ENCODE measurements at places on chromosomes 7 and 10.
A peak's percentile ranks its signal among the peaks of the same experiment; 100 is the strongest.

DNA sequence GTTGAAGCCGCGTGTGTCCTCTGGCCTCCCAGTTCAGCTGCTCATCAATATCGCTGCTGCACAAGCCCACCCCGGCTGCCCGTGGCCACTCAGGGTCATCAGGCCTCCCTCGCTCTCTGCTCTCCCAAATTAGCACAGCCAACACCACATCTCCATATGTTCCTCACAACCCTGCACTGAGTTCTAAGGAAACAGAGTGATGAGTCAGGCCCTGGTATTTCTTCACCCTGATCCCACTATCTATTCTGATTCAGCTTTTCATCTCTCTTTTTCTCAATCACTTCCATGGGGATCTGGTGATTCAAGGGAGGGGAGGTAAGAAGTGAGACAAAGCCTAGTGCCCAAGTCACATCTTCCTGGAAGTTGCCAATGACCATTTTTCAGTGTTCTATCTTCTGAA is 23.8 kb downstream of the CYTH3 start:
- no peak for DNase-seq

GRCh38 chr7:141118767-141119166 is 44.9 kb downstream of the TMEM178B start:
- no peak for DNase-seq

DNA sequence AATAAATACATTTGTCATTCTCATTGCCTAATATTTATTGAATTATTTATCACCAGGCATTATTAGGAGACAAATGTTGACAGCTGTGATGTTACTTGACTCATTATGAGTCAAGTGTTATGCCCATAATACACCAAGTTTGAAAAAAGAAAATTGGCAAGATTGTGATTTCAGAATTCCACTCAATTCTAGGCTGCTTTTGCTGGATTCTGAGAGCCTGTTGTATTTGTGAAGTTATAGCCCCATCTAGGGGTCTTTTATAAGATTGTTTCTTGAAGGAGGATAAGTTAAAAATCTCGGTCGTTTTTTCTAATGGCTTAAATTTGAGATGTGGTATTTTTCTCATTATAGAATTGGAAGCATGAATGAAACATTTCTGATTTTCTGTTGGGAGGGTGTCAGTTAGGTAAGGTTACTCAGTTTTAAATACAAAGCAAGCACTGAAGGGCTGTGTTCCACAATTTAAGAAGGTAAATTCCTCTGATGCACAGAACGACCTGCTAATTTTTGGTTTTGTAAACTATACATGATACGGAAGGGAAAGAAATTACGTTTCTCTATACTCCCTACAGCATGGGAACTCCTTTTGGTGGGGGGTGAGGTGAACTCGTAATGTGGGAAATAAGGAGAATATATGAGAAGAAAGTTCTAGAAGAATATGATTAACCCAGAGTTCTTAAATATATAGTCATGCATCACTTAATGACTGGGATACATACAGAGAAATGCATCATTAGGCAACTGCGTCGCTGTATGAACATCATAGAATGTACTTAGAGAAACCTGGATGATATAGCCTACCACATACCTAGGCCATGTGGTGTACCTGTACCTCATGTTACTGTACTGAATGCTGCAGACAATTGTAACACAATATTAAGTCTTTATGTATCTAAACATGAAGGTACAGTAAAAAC is 2.6 kb downstream of the STK31 start:
- peak; percentile 71 for DNase-seq

GRCh38 chr7:67006965-67007364 is 10.3 kb downstream of the TYW1 start:
- DNase-seq = no peak

DNA sequence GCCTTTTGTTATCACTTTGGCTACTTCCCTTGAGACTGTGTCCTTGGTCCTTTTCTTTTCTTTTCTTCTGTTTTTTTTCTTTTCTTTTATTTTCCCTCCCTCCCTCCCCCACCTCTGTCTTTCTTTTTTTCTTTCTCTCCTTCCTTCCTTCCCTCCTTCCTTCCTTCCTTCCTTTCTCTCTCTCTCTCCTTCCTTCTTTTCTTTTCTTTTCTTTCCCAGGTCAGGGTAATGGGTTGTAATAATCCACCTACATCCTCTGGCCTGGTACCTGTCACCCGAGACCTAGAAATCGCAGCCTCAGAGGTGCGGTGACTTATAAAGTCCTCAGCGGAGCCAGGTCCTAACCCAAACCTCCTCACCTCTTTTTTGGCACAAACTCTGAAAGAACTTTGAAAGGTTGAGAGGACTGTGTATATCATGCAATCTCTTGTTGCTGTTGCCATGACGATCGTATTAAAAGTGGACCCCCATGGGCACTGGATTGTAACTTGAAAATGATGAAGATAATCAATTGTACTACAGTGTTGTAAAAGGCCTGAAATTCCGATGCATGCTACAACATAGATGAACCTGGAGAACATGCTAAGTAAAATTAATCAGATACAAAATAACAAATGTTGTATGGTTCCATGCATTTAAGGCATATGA is 140.7 kb upstream of the AGK start:
- DNase-seq = no peak

- DNase-seq = no peak
Measured at GRCh38 chr7:22617166-22617565, 109.8 kb upstream of the IL6 start.

GRCh38 chr7:26195867-26196657 is 4.5 kb downstream of the HNRNPA2B1 start:
- DNase-seq = no peak

GRCh38 chr10:122258136-122259074 is 12.7 kb upstream of the BTBD16 start:
- DNase-seq = no peak

GRCh38 chr10:60459701-60460457 is 70.2 kb upstream of the ANK3 start:
- DNase-seq = no peak

- no peak for DNase-seq
Measured at GRCh38 chr10:117298219-117298618, 57.3 kb downstream of the SLC18A2 start.

- DNase-seq = no peak
Measured at GRCh38 chr7:131039355-131039762, 288.3 kb upstream of the MKLN1 start.

GRCh38 chr10:69232736-69233480 is 12.8 kb downstream of the HKDC1 start:
- no peak for DNase-seq

- DNase-seq = no peak
Measured at GRCh38 chr10:86757113-86757972, 924 bp downstream of the BMPR1A start.

DNA sequence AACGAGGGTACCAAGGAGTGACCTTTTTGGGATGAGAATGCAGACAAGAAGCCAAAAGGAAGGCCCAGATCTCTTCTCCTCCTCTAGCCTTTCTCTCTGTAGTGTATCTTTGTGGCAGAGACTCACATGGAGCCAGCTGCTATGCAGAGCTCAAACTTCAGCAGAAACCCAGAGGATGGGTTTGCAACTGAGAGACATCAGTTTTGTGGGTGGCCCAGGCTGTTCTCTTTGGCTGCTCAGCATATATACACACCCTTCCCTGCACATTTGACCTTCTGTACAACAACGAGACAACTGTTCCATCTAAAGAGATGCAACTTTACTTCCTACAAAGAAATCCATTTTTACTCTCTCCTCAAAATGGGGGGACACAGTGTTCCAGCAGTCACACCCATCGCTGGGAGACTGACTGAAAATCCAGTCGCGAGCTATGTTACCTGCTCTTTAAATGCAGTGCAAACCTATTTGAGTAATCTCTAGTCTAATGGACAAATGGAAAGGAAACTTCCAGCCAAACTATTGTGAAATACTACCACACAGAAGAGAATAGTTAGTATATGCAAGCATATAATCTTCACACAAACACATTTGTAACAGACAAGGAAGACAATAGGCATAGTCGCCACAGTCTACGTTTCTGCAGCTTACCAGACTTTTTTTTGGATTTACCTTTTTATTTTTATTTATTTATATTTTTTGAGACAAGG is 51.2 kb downstream of the GTF2I start:
- DNase-seq = no peak

- no peak for DNase-seq
Measured at GRCh38 chr10:22218448-22218847, 633 bp upstream of the EBLN1 start.

DNA sequence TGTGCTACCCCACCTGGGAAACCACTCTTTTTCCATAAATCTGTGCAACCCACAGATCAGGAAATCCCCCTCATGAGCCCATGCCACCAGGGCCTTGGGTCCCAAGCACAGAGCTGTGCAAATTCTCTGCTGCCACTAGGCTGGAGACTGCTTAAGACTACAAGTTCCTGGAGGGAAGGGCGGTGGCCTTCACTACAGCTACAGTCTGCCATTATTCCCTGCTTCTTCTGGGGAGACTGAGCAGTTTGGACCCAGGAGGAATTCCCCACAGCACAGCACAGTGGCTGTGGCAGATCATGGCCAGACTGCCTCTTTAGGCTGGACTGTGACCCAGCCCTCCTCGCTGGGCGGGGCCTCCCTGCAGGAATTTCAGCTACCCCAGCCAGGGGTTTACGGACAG is 89.7 kb upstream of the GRB10 start:
- DNase-seq = no peak

- peak; percentile 36 for DNase-seq
Measured at GRCh38 chr7:143256932-143257331, 6.3 kb upstream of the GSTK1 start.

DNA sequence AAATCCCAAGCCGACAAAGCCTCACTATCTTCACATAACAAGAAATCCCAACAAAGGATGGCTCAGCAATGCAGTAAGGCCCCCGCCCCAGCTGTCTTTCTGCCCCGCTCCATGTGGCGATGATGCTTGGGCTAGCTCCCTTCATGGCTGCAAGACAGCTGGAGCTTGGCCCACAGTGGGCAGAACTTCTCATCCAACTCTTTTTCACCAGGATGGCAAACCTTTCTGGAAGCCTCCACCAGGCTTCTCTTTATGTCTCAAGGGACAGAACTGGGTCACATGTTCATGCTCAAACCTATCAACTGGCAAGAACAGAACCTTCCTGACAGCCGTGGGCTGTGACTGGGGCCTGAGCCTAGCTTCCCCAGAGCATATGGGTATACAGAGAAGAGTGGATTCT is 260.5 kb upstream of the MKLN1 start:
- DNase-seq = no peak

- DNase-seq = peak; percentile 6
Measured at GRCh38 chr7:114889646-114890285, 32.1 kb upstream of the MDFIC start.

GRCh38 chr7:23353172-23353571 is 54.0 kb downstream of the MALSU1 start:
- peak; percentile 38 for DNase-seq

- no peak for DNase-seq
Measured at GRCh38 chr10:75469006-75469616, 37.7 kb downstream of the LRMDA start.

DNA sequence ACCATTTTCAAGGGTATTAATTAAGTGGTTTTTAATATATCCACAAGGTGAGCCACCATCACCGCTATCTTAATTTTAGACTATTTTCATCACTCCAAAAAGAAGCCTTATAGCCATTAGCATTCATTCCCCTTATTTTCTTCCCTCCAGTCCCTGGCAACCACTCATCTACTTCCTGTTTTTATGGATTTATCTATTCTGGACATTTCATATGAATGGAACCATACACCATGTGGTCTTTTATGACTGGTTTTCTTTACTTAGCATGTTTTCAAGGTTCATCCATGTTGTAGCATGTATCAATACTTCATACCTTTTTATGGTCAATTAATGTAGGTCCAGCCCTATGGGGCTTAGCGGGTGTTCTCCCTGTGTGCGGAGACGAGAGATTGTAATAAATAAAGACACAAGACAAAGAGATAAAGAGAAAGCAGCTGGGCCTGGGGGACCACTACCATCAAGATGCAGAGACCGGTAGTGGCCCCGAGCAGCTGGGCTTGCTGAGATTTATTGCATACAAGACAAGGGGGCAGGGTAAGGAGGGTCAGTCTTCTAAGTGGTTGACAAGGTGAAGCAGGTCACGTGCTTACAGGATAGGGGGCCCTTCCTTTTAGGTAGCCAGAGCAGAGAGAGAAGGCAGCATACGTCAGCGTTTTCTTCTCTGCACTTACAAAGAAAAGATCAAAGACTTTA is 14.6 kb downstream of the WBP1L start:
- DNase-seq = no peak

DNA sequence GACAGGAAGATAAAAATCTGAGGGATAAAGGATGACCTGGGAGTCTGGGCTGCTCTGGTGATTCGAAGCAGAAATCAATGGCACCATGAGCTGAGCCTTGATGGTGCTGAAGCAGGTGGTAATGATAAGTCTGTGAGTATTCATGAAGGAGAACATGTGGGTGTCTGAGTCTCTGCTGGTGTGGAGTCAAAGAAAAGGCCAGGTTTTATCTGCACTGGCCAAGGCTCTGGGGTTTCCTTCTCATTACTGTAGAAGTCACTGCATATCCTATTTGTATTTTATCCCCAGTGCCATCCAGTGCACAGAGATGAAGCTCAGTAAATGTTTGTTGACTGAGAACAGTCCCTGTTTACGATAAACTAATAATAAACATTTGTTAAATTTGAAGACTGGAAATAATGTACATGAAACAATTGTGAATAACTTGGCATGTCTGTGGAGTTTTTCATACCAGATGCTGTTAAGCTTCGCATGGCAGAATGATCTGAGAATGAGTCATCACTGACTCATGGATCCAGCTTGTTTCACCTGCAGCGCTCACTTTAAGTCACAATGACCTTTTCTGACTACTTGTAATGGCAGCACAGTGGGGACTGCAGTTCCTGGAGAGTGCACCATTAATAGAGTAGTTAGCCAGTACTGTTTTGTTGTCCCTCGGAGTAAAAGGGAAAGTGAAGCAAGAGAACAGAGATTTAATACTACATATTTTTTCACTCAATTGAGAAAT is 538.5 kb downstream of the HTR7 start:
- no peak for DNase-seq

DNA sequence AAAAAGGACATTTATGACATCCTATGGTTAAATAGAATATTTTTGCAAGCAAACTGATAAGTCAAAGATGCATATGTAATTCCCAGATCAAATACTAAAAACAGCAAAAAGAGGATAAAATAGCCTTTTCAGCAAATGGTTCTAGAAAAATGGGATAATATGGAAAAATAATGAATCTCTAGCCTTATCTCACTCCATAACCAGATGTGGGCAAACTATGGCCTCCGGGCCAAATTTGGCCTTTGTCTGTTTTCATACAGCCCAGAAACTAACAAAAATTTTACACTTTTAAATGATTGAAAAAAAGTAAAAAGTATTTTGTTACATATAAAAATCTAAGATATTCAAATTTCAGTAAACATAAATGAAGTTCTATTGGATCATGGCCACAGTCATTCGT is 215.4 kb upstream of the PRSS1 start:
- no peak for DNase-seq

GRCh38 chr7:153518201-153518984 is 533.8 kb upstream of the DPP6 start:
- no peak for DNase-seq
